PC-9 (cell line): ENCODE measurements at places on chromosomes 12 and 14. TPM values are rescaled to one million over a fixed set of nuclear protein-coding genes. Genes with fewer than 3 reads are reported as not detected.
A peak's percentile ranks its signal among the peaks of the same experiment; 100 is the strongest.

- H3K4me1 ChIP-seq: no peaks in the 10 kb centered on the region
- H3K27ac ChIP-seq: no peak overlapping the region
- no peak overlapping the region for H3K4me3 ChIP-seq
- DNase-seq: no peak
- H3K36me3 ChIP-seq: no peaks in the 10 kb centered on the region
- peaks cover 31% of the 10 kb centered on the region; the same call in 1 of the 2 replicates for H3K27me3 ChIP-seq
These were observed 169.2 kb downstream of the APAF1 start for GRCh38 chr12:98814254-98814653.

- H3K36me3 ChIP-seq: no peaks in the 10 kb centered on the region
- no peak overlapping the region for H3K27ac ChIP-seq
- peaks cover 9% of the 10 kb centered on the region; the same call in 1 of the 2 replicates for H3K4me1 ChIP-seq
These were observed 2.1 kb downstream of the HELB start for GRCh38 chr12:66304296-66304900.

The GNG2 gene
- 0.33 TPM in 1 of 2 replicates, not detected in the other for total RNA-seq

The ATF7IP gene
- total RNA-seq: 72.2 and 94.7 TPM in 2 replicates

The PRKCH gene
- total RNA-seq: 32.4 and 49.8 TPM in 2 replicates

DNA sequence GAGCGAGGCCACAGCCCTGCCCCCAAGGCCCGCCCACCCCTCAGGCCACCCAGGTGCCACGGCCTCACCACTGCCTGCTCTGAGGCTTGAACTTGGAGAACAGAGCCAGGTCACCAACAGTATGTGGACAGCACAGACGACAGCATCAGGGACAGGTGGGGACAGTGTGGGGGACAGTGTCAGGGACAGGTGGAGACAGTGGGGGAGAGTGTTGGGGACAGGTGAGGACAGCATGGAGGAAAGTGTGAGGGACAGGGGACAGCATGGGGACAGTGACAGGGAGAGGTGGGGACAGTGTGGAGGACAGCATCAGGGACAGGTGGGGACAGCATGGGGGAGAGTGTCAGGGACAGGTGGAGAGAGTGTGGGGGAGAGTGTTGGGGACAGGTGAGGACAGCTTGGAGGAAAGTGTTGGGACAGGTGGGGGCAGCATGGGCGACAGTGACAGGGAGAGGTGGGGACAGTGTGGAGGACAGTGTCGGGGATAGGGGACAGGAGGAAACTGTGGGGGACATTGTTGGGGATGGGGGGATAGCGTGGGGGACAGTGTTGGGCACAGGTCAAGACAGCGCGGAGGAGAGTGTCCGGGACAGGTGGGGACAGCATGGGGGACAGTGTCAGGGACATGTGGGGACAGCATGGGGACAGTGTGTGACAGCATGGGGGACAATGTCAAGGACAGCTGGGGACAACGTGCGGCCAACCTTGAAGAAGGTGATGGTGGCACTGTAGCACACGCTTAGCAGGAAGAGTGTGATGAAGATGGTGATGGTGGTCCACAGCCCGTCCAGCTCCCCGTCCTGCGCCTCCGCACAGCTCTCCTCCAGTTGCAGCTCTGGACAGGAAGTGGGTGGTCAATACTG is 114.9 kb downstream of the TMEM121 start:
- H3K4me1 ChIP-seq: no peaks in the 10 kb centered on the region
- peaks cover 18% of the 10 kb centered on the region for H3K27me3 ChIP-seq
- H3K36me3 ChIP-seq: no peaks in the 10 kb centered on the region

The HOXC6 gene
- total RNA-seq: 4.1 and 5.7 TPM in 2 replicates

GRCh38 chr14:20569066-20569465 is 8.2 kb upstream of the RNASE9 start:
- no peak overlapping the region for H3K27ac ChIP-seq
- no peak overlapping the region for H3K4me3 ChIP-seq
- H3K4me1 ChIP-seq: no peaks in the 10 kb centered on the region
- H3K36me3 ChIP-seq: no peaks in the 10 kb centered on the region
- no peaks in the 10 kb centered on the region for H3K27me3 ChIP-seq

DNA sequence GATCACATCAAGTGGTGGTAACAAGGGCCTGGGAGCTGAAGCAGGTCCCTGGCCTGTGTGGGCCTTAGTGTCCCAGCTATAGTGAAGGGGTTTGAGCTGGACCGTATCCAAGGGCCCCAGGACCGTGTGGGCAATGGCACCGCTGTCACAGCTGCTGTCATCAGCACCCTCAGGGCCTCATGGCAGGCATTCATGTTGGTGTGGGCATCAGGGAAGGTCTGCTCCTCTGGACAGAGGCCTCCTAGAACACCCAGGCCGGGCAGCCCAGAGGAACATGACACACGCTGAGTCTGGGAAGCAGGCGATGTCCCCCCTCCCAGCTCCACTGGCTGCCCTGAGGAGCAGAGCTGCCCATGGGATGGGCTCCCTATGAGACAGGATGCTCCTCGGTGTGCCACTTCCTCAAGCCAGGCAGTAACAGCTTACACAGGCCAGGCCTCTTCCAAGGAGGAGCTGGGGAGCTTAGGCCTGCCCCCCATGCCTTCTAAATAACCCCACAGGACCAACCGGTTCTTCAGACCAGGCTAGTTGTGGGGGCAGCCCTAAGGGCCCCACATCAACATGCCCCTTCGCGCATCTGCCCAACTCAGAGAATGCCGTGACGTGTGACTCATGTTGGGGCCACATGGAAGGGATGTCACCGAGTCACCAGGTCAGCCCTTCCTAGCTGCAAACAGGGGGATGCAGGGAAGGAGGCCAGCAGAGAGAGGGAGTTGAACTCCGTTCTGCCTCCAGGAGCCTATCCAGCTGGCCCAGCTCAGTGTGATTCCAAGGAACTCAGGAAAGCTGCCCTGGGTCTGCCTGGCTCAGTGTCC is 80.4 kb downstream of the PITPNM2 start:
- peak overlapping the region; percentile 20 for H3K27ac ChIP-seq
- no peak overlapping the region for H3K4me3 ChIP-seq
- H3K27me3 ChIP-seq: no peaks in the 10 kb centered on the region

- H3K4me1 ChIP-seq: no peaks in the 10 kb centered on the region
- DNase-seq: no peak
- H3K27ac ChIP-seq: no peak overlapping the region
- no peak overlapping the region for H3K4me3 ChIP-seq
- H3K36me3 ChIP-seq: no peaks in the 10 kb centered on the region
These were observed 338.9 kb downstream of the AEBP2 start for GRCh38 chr12:19778172-19778571.

The NPC2 gene
- total RNA-seq: 1,010 and 1,208 TPM in 2 replicates

DNA sequence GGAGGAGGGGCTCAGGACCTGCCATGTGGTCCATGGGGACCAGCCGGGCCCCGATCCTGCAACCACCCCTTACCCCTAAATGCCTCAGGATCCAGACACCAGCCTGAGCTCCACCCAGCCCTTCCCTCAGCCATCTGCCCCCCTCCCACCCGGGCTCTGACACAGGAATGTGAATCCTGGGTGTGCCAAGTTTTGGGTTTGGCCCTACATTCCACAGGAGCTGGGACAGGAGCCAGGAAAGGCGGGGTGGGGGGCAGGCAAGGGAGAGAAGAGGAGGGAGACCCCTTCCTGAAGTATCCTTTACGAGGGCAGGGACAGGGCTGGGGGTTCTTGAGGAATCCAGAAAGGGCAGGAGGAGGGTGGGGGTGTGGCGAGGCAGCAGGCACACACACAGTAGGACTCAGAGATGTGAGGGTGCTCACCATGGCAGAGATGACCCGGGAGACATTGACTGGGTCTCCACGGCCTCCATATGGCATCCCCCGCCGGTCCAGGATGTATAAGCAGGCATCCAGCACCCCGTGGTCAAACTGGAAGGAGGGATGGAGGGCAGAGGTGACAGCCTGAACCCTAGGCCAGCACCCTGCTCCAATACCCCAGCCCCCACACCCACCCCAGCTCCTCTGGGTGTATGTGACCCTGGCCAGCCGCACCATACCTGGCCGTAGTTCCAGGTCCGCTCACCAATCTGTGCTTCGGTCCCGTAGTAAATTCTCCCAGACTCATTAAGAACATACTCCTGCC is 3.5 kb downstream of the TGM1 start:
- no peak for DNase-seq
- no peaks in the 10 kb centered on the region for H3K27me3 ChIP-seq
- H3K4me1 ChIP-seq: no peaks in the 10 kb centered on the region
- no peak overlapping the region for H3K27ac ChIP-seq
- no peaks in the 10 kb centered on the region for H3K36me3 ChIP-seq

The HAL gene
- 0.45 and 1.3 TPM in 2 replicates for total RNA-seq

DNA sequence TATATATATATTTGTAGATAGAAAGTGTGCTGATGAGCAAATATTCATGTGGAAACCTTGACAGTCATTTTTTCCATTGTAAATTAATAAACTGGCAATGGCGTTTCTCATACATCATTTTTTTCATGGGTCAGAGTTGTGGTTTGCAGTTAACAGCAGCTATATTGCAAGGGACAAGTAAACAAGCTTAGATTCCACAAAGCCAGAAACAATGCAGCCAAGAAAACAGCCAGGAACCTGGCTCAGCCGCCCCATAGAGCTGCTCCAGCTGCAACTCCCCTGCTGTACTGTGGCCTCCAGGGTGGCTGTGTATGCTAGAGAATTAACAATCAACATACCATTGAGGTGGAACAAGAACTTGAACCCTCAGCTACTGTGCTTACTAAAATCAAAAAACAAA is 298.2 kb downstream of the TMEM132D start:
- no peak overlapping the region for H3K4me3 ChIP-seq
- no peak overlapping the region for H3K27ac ChIP-seq
- no peak for DNase-seq
- H3K27me3 ChIP-seq: 0 out of 2 replicates have a peak, but pooled peaks cover 3% of the 10 kb centered on the region

- no peak overlapping the region for H3K4me3 ChIP-seq
- H3K27me3 ChIP-seq: no peaks in the 10 kb centered on the region
- no peaks in the 10 kb centered on the region for H3K4me1 ChIP-seq
These were observed 663.8 kb downstream of the C12orf50 start for GRCh38 chr12:87365423-87365822.

DNA sequence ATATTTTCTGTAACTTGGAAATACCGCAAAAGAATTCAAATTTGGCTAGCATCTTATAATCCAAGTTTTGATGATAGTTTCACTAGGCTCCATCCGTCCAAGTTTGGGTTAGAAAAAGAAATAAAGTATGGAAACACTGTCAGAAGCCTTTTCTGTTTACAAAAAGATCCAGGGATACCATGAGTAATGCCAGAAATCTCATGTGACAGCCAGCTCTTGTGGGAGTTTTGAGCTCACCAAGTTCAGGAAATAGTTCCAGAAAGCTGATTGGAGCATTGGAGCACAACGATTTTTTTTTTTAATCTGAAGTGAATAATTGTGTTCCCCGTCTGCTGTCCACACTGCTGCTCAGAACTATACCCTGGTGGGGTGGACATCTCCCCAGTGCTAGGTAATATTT is 229.7 kb upstream of the NPAS3 start:
- no peak overlapping the region for H3K4me3 ChIP-seq
- no peaks in the 10 kb centered on the region for H3K4me1 ChIP-seq
- no peaks in the 10 kb centered on the region for H3K36me3 ChIP-seq
- no peaks in the 10 kb centered on the region for H3K27me3 ChIP-seq
- H3K27ac ChIP-seq: no peak overlapping the region
- DNase-seq: no peak

DNA sequence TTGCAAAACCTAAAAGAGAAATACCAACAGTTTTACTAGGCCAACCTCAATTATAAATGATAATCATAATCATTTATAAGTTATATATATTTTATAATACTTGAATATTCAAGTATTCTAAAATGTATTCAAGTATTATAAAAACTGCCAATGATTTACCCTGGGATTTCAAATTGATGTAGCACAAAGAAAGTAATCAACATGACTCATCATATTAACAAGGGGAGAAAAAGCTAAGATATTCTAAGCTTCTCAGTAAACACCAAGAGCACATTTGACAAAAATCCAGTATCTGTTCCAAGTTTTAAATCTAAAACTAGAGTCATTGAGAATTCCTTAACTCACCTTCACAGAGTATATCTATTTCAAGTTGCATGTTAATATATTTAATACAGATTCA is 56.1 kb downstream of the CAPZA3 start:
- H3K4me3 ChIP-seq: no peak overlapping the region
- no peaks in the 10 kb centered on the region for H3K36me3 ChIP-seq
- H3K27ac ChIP-seq: no peak overlapping the region
- DNase-seq: no peak
- H3K4me1 ChIP-seq: no peaks in the 10 kb centered on the region

The KRT73 gene
- not detected in 2 replicates for total RNA-seq

DNA sequence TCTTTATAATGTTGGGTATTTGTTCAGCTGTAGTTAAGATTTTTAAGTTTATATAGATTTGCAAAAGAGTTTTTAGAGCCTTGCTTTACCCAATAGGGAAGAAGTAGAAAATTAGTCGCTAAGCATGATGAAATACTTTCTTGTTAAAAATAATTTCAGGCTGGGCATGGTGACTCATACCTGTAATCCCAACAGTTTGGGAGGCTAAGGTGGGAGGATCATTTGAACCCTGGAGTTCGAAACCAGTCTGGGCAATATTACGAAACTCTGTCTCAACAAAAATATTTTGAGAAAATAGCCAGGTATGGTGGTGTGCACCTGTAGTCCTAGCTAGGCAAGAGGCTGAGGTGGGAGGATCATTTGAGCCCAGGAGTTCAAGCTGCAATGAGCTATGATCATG is 18.7 kb upstream of the SCFD1 start:
- peaks cover 4% of the 10 kb centered on the region for H3K36me3 ChIP-seq
- no peaks in the 10 kb centered on the region for H3K4me1 ChIP-seq
- no peak for DNase-seq
- no peak overlapping the region for H3K4me3 ChIP-seq
